ENCODE measurements at places on chromosomes 6 and 20.

- DNase-seq: no peak
These were observed 34.0 kb upstream of the COL10A1 start for GRCh38 chr6:116159782-116160524.

DNA sequence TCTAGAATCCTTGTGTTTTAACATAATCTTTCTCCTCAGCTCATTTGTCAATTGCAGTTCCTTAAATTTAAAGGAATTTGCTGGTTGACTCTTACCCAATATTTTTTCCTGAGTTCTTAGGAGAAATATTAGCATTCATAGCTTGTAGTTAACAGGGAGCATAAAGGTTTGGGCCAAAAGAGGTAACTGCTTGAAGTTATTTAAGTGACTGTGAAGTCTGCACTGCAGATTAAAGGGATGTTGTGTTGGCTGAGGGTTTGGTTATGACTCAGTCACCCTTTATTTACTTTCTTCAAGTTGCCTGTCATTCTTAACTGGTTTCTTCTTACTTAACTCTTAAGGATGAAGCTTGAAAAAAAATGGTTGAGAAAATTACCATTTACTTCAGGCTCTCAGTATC lies 220.3 kb upstream of the LAMP5 start:
- DNase-seq: no peak

GRCh38 chr20:41373931-41374920 lies 7.6 kb upstream of the EMILIN3 start:
- DNase-seq: no peak

- no peak for DNase-seq
These were observed 250.8 kb downstream of the DLL1 start for GRCh38 chr6:170040115-170040500.

DNA sequence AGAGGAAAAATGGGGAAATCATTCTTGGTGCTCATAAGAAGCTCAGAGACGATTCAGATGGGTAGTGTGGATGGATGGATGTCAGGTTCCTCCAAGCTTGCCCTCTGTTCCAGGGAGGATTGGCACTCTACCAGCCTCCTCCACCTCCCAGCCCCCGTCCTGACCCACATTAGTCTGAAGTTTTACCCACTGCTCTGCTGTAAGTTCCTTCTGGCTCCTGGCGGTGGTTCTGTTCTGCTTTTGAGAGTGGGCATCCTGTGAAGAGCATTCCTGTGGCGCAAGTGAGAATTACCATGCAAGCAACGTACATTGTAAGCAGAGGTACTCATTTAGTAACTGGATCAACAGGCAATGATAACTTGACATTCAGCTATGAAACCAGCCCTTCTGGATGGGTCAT lies 103.4 kb downstream of the SYNDIG1 start:
- DNase-seq: no peak

GRCh38 chr20:9809271-9809670 lies 29.6 kb downstream of the PAK5 start:
- no peak for DNase-seq

- DNase-seq: no peak
These were observed 61.6 kb downstream of the KCNB1 start for GRCh38 chr20:49420811-49421295.

DNA sequence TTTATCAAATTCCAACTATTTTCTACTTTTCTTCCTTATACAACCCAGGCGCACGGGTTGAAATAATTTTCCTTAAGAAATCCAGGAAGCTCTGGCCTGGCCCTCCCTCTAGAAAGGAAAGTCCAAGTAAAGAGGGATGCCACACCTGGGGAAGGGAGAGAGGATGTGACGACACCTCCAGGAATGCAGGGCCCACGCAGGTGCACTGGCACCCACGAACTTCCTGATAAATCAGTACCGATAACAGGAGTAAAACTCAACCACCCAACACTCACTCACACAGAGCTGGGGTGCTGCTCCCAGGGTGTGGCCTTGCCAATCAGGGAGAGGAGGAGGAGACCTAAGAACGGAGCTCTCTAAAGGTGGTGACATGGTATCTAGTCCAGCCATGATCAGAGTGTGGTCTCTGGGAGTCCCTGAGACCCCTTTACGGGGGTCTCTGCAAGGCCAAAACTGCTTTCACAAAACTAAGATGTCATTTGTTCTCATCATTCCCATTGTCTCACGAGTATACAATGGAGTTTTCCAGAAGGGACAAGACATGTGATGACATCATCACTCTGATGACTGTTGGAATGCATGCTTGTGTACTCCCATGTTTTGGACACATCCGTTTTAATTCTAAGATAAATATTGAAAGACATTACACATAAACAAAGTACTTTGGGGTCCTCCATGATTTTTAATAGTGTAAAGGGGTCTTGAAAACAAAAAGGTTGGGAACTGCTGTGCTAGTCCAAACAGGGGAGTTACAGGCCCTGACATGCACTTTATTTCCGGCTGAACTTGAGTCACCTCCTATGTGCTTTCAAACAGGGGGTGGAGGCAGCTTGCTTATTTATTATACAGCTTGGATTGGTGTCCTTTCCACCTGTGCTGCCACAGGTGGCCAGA lies 2.2 kb upstream of the PARD6B start:
- no peak for DNase-seq

GRCh38 chr20:8457978-8458377 lies 325.9 kb downstream of the PLCB1 start:
- DNase-seq: no peak

DNA sequence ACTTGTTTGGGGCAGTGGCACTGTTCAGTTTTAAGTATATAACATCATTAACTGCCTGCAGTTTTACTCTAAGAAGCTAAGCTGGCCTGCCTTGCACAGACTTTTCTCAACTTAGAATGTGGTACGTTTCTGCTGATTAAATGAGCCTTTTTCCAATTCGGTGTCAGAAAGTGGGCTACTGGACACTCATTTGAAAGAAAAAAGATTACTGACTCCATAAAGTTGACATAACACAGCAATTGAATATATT lies 2.1 kb downstream of the ZMYND8 start:
- no peak for DNase-seq

GRCh38 chr6:107991061-107991460 lies 33.1 kb upstream of the SEC63 start:
- DNase-seq: no peak

DNA sequence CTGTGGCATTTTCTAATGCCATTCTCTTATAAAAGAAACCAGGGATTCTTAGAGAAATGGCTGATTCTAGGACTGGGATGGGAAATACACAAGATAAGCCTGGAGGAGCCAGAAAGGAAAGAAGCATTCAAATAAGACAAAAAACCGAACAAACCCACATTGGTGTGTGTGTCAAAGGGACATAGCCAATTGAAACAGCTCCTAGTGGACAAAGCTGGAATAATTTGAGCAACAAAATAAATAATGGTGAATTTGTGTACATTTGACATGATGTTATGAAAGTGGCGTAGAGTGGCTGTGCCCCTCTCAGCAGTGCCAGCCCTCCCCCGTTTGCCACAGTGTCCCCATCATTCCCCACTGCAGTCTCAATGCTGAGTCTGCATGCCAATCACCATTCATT lies 55.5 kb downstream of the B3GAT2 start:
- DNase-seq: no peak

- no peak for DNase-seq
These were observed 6.8 kb downstream of the CDKN1A start for GRCh38 chr6:36685166-36685924.

GRCh38 chr6:45610374-45610773 lies 232.6 kb upstream of the SUPT3H start:
- DNase-seq: no peak

DNA sequence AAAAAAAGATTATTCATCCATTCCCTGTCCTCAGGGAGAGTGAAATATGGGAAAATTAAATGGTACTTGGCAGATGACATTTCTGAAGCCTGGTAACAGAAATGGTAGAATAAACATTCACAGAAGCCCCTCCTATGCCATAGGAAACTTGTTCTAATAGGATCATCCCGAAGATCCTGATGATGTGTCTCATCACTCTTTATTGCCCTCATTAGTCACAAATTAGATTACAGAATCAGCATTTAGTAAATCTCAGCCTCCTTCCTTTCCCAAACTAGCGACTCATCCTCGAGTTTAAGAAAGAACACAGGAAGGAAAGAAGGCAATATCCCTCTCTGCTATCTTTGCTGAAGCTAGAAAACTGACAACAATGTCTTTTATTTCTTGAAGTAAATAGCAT lies 154.4 kb downstream of the TMEM200A start:
- DNase-seq: no peak

- DNase-seq: no peak
These were observed 34.2 kb downstream of the ANKRD60 start for GRCh38 chr20:58194175-58194791.

- DNase-seq: no peak
These were observed 52.6 kb upstream of the MC3R start for GRCh38 chr20:56195946-56196345.

DNA sequence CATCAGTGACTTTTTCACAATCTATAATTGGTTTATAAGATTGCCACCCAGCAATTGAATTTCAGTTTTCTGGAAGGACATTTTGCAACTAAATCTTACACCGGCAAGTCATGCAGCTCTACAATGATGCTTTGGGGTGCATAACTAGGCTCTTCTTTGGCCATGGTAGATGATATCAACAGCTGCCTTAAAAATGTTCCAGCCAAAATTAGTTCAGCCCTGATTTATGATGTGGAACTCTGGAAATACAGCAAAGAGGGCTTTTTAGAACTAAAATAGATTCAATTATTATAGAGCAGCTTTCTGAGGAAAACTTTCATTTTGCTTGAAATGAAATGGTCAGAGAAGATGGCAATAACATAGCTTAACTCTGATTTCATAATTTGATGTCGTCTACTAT lies 18.4 kb upstream of the MCM9 start:
- DNase-seq: no peak

All from bone marrow (tissue), 2 donors.